DMS79 (cell line): ENCODE measurements at places on chromosomes 2 and 18.

- DNase-seq, result no peak
These were observed 56.8 kb downstream of the AGFG1 start for GRCh38 chr2:227528803-227529202.

DNA sequence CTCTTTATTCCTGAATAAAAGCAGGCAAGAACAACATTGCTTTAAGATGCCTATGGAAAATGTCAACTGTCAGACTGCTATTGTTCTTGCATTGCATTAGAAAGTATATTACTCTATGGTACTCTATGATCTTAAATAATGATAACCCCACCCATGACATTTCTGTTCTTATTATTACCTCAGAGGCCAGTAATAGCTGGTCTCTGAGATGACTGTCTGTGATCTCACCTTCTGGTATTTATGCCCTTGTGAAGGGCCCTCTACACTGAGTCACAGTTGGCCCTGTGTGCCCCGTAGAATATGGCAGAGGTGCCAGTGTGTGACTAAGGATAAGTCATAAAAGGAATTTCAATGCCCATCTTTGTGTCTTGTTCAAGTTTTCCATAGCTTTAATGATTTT, 61.0 kb downstream of the SPP2 start:
- no peak for DNase-seq

- no peak for DNase-seq
These were observed 100.6 kb downstream of the ANTXR1 start for GRCh38 chr2:69113627-69114026.

DNA sequence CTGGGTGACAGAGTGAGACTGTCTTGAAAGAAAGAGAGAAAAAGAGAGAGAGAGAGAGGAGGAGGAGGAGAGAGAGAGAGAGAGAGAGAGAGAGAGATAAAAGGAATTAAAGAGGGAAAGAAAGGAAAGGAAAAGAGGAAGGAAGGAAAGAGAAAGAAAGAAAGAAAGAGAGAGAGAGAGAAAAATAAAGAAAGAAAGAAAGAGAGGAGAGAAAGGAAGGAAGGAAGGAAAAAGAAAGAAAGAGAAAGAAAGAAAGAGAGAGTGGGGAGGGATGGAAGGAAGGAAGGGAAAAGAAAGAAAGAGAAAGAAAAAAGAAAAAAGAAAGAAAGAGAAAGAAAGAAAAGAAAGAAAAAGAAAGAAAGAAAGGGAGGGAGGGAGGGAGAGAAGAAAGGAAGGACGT, 29.8 kb downstream of the MOGAT1 start:
- no peak for DNase-seq

DNA sequence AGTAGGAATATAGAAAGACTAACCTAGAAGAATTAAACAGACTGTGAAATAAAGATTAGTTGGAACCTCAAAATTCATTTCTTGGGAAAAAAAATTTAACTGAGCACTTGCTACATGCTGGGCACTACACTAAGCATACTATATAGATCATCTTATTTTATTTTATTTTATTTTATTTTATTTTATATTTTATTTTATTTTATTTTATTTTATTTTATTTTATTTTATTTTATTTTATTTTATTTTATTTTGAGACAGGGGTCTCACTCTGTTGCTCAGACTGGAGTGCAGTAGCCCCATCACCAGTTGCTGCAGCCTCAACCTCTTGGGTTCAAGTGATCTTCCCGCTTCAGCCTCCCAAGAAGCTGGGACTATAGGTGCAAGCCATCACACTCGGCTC, 74.5 kb upstream of the DSC1 start:
- DNase-seq, result no peak

GRCh38 chr18:78709261-78709809, 270.3 kb upstream of the SALL3 start:
- no peak for DNase-seq

DNA sequence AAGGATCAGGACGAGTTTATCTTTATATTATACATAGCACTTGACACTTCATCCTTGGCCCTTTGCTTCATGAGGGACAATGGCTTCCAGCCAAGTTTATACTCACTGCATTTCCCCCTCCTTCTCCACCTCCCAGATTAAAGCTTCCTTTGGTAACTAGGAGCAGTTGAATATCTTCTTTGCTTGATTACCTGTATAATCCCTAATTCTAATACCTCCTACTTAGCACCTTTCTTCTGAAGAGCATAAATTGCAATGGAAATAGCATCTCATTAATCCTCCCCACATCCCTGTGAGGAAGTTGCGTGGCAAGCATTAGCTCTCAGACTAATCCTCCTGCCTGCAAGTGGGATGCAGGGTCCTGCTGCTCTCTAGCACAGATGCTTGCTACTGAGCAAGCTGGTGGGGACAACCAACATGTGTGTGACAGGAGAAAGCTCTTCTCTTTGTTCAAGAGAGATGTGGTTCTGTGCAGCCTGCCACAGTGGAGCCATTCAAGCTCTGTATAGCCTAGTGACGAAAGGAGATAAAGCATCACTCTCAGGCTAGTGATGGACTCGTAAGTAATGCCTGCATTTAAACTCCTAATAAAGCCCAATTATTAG, 19.1 kb downstream of the KLHL14 start:
- DNase-seq, result no peak

DNA sequence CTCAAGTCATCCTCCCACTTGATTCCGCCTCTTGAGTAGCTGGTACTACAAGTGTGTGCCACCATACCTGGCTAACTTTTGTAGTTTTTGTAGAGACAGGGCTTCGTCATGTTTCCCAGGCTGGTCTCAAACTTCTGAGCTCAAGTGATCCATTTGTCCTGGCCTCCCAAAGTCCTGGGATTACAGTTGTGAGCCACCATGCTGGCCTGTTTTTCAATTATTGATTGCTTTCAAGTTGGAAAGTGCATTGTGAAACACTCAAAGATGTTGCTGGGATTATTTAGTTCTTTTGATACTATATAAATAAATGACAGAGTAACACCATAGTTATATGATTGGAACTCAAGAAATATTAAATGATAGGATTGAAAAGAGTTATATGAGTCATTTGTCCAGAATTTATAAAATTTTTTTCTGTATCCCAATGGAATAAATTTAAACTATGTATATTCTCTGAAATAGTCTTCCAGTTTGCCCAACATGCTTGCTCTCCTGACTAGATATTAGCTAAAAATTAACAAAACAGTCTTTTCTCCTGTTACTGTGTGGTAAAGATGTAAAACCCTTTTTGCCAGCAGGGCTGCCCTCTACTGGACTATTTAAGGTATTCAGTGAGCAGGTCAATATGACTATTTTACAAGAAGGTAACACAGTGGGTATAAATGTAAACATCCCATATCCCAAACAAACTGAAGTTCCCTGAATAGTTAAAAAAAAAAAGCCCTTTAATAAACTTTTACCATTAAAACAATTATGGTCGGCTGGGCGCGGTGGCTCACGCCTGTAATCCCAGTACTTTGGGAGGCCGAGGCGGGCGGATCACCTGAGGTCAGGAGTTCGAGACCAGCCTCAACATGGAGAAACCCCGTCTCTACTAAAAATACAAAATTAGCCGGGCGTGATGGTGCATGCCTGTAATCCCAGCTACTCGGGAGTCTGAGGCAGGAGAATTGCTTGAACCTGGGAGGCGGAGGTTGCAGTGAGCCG, 42.7 kb downstream of the ACSL3 start:
- DNase-seq, result no peak

DNA sequence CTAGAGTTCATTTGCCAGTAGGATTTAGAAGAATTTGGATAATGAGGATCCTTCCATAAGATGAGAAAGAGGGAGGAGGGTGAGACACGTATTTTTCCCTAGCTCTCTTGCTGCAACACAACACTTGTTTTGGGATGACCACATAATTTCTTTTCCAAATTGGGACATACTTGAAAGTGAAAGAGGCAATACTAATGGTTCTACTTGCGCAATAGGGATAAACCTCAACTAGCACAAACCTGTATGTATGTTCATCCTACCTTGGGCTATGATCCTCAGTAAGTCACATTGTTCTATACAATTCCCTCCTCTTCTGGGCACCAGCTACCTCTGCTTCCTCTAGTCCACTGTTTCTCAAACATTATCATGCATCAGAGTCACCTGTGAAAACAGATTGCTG, 1208.8 kb upstream of the LRRTM1 start:
- DNase-seq, result no peak

DNA sequence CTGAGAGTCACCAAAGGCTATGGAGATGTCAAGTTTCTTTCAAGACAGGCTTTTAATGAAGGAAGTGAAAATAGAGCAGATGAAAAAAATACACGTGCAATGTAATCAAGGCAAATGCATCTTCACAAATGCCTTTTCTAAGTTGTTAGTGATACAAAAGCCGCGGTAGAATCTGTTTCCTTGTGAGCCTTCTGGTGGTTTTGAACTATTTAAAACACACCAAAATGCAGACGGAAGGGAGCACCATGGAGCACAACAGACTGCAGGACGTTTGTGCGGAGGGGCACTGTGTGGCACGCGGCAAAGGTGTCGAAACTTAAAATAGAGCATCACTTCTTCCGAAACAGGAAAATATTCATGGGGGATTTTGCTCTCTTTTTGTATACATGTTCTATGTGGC, 65.0 kb upstream of the BOD1L2 start:
- no peak for DNase-seq

- DNase-seq, result no peak
These were observed 7.8 kb upstream of the GPR55 start for GRCh38 chr2:230932556-230933511.

GRCh38 chr2:170307555-170308351, 129.8 kb downstream of the MYO3B start:
- no peak for DNase-seq

DNA sequence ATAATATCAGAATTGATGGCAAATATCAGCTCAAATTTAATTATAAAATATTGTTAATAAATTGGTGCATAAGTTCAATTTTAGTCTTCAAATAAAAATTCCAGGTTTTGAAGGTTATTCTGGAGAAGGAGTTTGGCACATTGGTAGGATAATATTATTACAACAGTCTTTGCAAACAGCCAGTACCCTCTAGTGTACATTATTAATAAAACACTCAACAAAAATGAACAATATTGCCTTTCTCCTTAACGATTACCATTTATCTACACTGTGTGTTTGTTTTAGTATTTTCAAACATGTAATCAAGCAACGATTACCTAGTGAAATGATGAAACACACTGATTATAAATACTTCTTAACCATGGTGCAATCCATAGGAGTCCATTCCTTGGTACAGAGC, 334.0 kb upstream of the FSIP2 start:
- no peak for DNase-seq

GRCh38 chr2:176251928-176252327, 17.3 kb upstream of the MTX2 start:
- no peak for DNase-seq

DNA sequence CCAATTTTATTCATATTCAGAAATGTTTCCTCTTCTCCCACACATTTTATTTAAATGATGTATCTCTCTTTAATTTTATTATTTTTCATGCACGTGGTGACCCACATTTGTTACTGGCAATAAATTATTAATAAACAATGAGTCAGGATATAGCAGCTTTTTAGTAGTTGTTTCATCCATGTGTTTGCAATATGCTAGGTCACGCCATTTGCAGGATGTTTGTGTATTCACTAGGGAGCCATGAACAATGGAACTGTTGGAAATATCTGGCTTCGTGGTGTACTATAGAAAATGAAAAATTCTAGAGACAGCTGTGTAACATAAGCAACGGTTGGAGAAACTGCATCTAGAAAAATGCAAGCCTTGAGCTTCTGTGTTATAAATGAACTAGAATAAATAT, 176.0 kb upstream of the COL3A1 start:
- no peak for DNase-seq
